ENCODE measurements at places on chromosomes 13 and 19.

DNA sequence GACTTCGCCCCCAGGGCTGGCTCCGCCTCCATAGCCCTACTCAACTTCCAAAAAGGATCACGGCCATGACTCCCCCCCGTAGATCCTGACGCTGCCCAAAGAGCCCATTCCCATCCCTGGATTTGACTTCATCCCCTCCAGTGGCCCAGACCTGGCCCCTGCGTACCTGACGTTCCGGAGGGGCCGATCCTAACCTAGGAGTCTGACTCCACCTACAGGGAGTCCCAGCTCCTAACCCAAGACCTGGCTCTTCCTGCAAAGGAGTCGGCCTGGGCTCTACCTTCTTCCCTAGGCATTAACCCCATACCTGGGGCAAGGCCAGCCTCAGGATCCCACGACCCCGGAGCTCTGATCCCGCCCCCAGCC, 10.8 kb downstream of the STAP2 start:
- DNase-seq: no peak

- DNase-seq: no peak
Observed at GRCh38 chr13:50161052-50161451, 145.8 kb downstream of the KCNRG start.

- no peak for DNase-seq
Observed at GRCh38 chr19:46784262-46785053, 3.9 kb downstream of the SLC1A5 start.

DNA sequence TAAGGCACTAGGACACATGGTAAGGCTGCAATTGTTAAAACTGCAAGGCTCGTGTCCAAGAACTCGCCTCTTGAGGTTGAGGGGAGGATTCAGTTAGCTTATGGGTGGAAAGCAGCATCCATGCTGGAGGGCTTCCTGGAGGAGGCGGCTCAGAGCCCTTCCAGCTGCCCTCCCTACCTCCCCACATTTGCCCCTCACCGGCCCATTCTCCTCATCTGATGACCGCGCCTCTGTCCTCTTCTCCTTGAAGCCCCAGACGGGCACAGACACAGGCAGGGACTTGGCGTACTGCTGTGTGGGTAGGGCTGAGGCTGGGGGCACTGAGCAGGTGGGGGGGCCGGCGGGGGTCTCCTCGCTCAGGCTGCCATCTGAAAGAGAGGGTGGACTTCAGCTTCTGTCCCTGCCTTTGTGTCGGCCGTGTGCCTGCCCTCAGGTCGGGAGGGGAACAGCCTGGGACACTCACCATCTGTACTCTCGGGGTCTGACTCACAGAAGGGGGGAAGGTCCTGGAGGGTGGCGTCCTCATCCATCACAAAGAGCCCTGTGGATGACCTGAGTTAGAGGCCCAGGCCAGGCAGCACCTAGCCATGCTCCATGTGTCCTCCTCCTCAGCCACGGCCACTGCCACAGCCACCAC, 4.1 kb upstream of the PNKP start:
- no peak for DNase-seq

GRCh38 chr13:25776722-25777121, 275.1 kb downstream of the SHISA2 start:
- DNase-seq: no peak

GRCh38 chr13:92224052-92224821, 825.8 kb downstream of the GPC5 start:
- DNase-seq: no peak

GRCh38 chr13:32135655-32136054, 104.1 kb downstream of the FRY start:
- no peak for DNase-seq

- DNase-seq: no peak
Observed at GRCh38 chr19:3366753-3367627, 607 bp downstream of the NFIC start.

DNA sequence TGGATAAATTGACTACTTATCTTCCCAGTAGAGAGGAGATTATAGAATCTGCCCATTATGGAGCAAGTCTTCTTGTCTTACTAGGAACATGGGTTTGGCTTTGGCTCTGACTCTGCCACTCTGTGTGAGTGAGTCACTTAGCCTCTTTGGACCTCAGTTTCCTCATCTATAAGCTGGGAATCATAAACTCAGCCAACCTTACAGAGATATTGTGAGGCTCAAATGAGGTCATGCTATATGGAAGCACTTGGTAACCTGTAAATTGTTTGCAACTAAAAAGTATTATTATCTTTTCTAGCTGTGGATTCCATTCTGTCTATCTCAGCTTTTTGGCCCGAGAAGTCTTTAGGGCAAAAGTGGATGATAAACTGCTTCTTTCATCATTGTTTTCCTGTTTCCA, 186.8 kb upstream of the TSC22D1 start:
- no peak for DNase-seq

DNA sequence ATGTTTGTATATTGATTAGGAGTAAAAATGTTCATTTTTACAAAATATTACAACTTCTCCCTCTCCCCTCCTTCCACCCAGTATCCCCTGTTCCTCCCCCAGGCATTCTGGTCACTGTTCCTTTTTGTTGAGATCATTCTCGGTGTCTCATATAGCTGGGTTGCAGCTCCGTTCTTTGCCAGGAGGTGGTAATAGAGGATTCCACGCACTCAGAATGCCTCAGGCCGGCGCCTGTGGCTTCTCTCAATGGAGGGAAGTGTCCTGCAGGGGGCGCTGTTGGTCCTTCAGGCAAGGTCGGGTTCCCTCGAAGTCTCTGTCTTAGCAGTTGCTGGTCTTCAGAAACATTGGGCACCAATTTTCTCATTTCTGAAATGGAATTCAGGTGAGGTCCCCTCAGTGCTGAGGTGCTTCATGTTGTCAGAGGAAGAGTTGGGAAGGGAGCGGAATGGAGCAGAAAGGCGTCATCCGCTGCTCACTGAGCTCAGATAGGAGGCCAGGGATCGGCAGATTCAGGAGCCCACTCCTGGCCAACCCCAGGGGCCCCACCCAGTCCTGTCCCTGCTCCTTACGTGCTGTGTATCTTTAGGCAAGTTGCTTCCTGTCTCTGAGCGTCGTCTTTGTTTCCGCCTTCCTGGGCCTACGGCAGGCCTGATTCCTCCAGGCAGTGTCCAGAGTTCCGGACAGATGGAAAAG, 10.3 kb upstream of the GARIN5A start:
- peak; percentile 35 for DNase-seq

- no peak for DNase-seq
Observed at GRCh38 chr19:55095260-55096060, 19.8 kb downstream of the EPS8L1 start.

GRCh38 chr19:14440049-14440448, 6.9 kb downstream of the PKN1 start:
- peak; percentile 76 for DNase-seq

- no peak for DNase-seq
Observed at GRCh38 chr13:20812890-20813289, 39.1 kb upstream of the EEF1AKMT1 start.

GRCh38 chr19:12596485-12596884, 14.1 kb downstream of the ZNF490 start:
- DNase-seq: no peak

GRCh38 chr19:56252699-56253422, 19.7 kb upstream of the EDDM13 start:
- peak; percentile 25 for DNase-seq

GRCh38 chr13:28530729-28531076, 35.8 kb upstream of the FLT1 start:
- DNase-seq: no peak

All from T-cell (primary cell).